ENCODE measurements at places on chromosomes 12 and 14.

GRCh38 chr12:93148412-93148811, 219.3 kb upstream of the EEA1 start:
- no peak for DNase-seq

- DNase-seq = no peak
These were observed 5.3 kb downstream of the ARHGEF25 start for GRCh38 chr12:57616383-57617101.

- no peak for DNase-seq
These were observed 20.1 kb downstream of the RTN1 start for GRCh38 chr14:59850458-59850857.

- no peak for DNase-seq
These were observed 124.2 kb upstream of the MIS18BP1 start for GRCh38 chr14:45377166-45377565.

DNA sequence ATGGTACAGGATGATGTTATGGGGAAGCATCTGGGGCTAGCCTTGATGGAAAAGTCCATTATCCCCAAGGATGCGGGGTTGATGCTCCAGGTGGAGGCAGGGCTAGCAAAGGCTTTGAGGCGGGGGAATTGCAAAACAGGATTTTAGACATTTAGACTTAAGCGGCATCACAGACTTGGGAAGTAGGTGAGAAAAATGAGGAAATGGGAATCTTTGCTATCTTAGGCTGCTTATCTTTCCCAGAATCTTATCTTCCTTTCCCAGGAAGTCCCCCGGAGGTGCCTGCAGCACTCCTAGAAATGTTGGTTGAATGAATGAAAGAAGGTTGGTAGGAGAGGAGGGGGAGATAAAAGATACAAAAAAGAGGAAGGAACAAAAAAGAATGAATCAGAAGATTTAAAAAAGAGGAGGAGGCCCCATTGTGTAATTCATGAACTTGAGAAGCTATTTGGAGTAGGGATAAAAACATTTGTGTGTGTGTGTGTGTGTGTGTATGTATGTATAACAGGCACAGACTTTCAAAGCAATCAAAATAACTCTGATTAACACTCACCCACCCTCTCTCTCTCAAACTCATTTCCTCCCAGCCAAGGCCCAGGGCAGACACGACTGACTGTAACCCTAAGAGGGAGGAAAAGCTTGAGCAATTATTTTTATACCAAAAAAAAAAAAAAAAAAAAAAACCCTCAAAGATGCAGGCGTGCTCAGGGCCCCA, 62.5 kb upstream of the TBX3 start:
- no peak for DNase-seq

GRCh38 chr12:108729612-108730364, 1.5 kb downstream of the CORO1C start:
- DNase-seq = peak; percentile 63

- DNase-seq = no peak
These were observed 37.0 kb upstream of the TCL1B start for GRCh38 chr14:95649230-95649629.

GRCh38 chr12:121283841-121284240, 12.7 kb downstream of the CAMKK2 start:
- DNase-seq = no peak

- no peak for DNase-seq
These were observed 23.1 kb downstream of the GMFB start for GRCh38 chr14:54465654-54466053.

DNA sequence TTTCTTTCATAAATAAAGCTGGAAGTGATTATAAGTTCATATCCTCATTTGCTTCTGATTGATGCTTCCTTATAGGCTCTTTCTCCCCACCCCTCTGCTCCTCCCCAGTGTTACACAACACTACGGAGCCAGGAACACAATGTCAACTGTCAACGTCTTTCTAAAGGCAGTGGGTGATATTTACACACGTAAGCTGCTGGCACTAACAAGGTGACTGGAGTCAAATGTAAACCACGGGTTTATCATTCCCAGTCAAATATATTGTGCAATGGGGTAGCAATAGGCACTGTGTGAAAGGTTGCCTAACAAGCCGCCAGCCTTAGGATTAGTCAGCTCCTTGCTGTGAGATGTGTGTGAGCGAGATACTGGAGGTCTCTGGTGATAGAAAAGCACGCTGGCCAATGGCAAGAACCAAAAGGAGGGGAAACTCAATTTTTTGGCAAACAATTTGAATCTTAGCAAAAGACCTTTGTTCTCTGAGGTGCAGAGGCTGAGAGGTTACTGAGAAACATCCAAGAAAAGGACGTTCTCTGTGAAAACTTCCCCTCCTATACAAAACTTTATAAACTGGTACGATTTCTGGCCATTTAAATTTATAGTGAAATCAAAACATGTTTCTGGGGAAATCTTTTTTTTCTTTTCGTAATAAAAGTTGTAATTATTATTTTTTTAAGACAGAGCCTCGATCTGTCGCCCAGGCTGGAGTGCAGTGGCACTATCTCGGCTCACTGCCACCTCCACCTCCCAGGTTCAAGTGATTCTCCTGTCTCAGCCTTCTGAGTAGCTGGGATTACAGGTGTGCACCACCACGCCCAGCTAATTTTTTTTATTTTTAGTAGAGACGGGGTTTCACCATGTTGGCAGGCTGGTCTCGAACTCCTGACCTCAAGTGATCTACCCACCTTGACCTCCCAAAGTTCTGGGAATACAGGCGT, 22.3 kb upstream of the HECTD1 start:
- peak; percentile 76 for DNase-seq

- DNase-seq = no peak
These were observed 20.4 kb downstream of the ADAM20 start for GRCh38 chr14:70514168-70515069.

GRCh38 chr14:70425354-70425753, 8.5 kb upstream of the SYNJ2BP start:
- DNase-seq = no peak

GRCh38 chr14:25485381-25485780, 435.4 kb upstream of the STXBP6 start:
- no peak for DNase-seq
